ENCODE measurements at places on chromosomes 11 and 22.

- no peak for DNase-seq
Measured at GRCh38 chr22:42173183-42173926, 42.7 kb upstream of the CYP2D6 start.

- DNase-seq, result no peak
Measured at GRCh38 chr11:6633422-6634408, 14.5 kb upstream of the TPP1 start.

- no peak for DNase-seq
Measured at GRCh38 chr11:19239039-19239438, 1.7 kb downstream of the E2F8 start.

GRCh38 chr11:121595717-121596161, 143.0 kb upstream of the SORL1-AS1 start:
- no peak for DNase-seq

DNA sequence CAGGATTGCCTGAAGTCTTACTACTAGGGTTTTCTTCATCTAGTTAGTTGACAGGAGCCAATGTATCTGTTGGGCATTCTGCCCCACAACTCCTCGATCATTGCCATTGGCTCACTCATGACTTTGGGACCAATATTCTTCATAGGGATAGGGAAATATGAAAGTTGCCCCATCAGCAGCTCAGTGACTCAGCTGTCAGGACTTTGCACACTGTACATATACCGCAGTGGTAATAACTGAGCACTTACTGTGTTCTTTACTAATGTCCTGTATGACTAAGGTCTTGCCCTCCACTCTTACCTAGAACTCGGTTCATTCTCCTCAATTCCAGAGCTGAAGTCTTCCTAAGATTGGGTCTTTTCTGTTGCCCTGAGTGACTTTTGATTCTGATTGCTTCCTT, 46.8 kb upstream of the PGR start:
- no peak for DNase-seq

DNA sequence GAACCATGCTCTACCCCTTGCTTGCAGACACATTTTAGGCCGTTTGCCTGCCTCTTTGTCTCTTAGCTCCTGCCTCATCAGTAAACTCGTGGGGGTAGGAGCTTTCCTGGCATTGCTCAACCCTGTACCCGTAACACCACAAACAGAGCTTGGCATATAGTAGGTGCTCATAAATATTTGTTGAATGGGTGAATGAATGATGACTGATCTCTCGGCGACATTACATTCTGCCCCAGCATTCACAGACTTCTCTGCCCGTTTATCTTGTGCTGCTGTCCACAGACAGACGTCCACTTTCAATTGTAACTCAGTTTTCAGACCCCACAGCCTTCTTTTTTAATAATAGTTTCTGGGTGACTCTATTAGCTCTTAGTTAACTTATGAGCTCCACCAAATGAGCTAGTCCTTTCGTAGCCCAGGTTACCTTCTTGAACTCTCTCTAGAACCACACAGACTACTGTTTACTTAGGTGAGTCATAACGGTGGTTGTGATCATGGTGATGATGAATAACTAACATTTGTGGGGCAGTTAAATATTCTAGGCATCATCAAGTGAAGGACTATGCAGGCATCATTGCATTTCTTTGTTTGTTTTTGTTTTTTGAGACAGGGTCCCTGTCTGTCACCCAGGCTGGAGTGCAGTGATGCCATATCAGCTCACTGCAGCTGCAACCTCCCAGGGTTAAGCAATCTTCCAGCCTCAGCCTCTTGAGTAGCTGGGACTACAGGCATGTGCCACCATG, 188.4 kb downstream of the ADAMTS15 start:
- DNase-seq, result no peak

- no peak for DNase-seq
Measured at GRCh38 chr22:33952776-33953175, 32.5 kb upstream of the LARGE1 start.

DNA sequence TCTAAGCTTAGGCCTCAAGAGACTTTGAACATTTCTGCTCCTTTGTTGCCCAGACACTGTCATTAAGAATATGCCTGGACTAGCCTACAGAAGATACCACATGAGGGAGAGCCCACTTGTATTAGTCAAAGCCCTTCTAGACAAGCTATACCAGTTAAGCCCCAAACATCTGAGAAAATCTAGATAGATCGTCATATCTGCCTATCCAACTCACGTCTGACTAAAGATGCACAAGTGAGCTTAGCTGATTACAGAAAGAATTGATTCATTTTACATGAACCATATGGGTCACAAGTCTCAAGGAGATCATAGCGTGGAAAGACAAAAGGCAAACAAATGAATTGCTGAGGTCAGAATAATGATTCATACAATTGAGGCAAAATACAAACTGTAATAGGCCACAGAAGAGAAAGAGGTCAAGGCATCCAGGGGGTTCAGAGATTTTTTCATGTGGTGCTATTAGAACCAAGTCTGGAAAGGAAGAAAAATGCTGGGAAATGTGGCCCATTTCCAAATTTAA, 1155.5 kb upstream of the TENM4 start:
- DNase-seq, result no peak

- no peak for DNase-seq
Measured at GRCh38 chr22:17397756-17398547, 28.7 kb downstream of the CECR2 start.

DNA sequence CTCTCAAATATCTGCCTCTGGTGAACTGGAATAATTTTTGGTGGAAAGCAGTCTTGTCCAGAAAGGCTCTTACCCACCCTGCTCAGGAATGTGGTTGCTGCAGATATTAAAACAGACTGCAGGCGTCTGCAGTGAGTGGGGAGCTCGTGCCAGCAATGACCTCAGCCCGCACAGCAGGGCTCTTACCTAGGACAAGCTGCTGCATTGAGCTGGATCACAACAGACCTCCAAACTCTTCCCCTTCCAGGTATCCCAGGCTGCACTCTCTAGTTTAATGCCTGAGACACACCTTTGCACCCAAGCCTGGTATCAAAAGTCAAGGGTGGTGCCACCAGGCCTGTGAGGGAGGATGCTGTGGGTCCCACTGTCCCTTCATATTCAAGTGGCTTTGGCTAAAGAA, 69.7 kb upstream of the CDON start:
- DNase-seq, result no peak

DNA sequence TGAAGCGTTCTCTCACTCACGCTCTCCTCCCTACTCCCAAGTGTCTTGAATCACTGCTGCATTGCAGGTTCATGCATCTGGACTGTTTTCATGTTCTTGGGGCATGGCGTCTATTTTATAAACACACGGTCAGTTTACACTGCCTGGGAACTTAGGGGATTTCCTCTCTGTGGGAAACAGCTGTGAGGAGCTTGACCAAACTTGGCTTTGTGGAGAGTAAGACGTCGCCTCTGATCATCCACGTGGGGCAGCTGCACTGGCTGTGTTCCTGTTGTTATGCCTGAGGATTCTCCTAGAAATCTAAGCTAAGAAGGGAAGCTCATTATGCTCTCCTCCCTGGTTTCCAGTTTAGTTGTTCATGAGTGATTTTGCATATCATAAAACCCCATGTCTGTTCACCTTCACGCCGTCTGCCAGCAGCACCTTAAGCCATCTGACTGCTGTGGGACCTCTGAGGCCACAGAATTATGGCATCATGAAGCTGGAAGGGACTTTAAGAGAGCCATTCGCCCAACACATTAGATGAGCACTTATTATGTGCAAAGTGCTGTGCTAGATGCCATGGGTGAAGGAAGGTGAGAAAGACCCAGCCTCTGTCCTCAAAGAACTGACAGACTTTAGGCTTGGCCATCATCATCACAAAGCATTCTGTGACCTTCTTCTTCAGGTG, 38.8 kb upstream of the POU2AF1 start:
- no peak for DNase-seq

DNA sequence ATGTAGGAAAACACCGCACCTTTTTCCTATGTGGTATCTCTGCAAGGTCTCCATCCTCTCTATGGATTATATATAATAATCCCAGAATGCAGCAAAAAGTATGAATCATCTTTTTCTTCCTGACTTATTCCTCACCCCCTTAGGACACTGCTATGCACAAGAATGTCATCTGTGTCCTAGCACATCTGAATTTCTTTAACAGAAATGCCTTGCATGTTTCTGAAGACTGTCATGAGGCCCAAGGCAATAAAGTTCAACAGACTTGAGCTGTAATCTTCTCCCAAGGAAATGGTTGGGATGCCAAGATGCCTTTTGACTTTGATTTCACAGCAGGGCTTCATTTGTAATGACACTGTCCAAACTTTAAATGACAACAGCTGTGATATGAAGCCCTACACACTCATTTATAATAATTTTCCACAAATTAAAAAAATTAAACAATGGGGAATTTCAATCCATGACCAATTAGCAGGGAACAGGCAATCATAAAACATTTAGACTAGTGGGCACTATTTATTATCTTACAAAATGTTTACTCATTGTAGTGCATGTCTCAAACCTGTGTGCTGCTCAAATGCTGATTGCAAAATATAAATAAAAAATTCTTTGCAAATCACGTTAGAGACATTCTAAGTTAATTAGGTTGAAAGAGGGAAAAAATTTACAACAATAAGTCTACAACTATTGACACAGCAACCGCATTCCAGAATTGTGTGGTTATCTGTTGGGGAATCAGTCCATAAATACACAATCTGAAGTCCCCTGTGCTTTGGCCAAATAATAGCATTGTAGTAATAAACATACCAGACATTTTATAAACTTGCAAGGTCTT, 242.3 kb downstream of the SWAP70 start:
- DNase-seq, result no peak

GRCh38 chr22:50170453-50171318, at the start of gene PANX2:
Gene PANX2 (plus strand): TSS chr22:50170731. CDS start chr22:50170731, 0 bp downstream.
- DNase-seq, result no peak

- DNase-seq, result no peak
Measured at GRCh38 chr22:44926124-44926475, 83.7 kb downstream of the PHF21B start.

- no peak for DNase-seq
Measured at GRCh38 chr11:3613998-3614741, 27.6 kb downstream of the ART5 start.

- DNase-seq, result no peak
Measured at GRCh38 chr11:76740772-76741171, 42.4 kb upstream of the TSKU start.

GRCh38 chr22:40021401-40022000, 26.7 kb downstream of the FAM83F start:
- no peak for DNase-seq

DNA sequence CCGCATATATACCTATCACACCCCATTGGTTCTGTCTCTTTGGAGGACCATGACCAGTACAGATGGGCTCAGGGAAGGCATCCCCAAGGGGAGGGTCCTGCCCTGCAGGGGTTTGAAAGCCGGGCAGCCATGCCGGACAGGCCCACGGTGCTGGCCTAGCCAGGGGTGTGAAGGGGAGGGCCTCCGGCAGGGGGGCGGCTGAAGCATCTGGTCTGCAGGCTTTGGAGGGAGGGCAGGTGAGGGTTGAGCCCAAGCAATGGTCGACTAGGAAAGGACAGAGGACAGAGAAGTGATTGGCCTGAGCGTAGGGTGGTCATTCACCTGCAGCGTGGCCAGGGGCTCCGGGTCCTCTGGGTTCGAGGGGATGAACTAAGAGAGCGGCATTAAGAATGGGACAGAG, 11.2 kb upstream of the CTSD start:
- DNase-seq, result no peak

DNA sequence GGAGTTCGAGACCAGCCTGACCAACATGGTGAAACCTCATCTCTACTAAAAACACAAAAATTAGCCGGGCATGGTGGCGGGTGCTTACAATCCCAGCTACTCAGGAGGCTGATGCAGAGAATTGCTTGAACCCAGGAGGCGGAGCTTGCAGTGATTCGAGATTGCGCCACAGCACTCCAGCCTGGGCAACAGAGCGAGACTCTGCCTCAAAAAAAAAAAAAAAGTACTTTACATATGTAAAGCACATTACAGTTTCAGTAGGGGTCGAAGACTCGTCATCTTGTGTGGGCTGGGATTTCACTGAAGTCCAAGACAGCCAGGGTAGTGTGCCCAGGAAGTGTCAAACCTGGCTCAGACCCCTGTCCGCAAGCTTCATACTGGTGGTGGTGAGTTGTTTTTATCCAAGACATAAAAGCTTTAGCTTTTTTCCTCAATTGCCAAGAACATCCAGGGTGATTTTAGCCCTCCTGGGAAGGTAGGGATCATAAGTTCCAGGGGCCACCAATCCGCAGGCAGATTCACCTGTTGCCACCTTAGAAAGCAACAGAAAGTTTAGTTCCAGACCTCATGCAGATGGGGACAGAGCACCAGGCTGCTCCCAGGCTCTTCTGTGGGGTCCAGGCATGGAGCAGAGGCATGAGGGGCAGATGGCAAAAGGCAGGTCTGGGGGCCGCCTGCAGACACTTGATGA, 21.6 kb upstream of the ADORA2A start:
- no peak for DNase-seq

DNA sequence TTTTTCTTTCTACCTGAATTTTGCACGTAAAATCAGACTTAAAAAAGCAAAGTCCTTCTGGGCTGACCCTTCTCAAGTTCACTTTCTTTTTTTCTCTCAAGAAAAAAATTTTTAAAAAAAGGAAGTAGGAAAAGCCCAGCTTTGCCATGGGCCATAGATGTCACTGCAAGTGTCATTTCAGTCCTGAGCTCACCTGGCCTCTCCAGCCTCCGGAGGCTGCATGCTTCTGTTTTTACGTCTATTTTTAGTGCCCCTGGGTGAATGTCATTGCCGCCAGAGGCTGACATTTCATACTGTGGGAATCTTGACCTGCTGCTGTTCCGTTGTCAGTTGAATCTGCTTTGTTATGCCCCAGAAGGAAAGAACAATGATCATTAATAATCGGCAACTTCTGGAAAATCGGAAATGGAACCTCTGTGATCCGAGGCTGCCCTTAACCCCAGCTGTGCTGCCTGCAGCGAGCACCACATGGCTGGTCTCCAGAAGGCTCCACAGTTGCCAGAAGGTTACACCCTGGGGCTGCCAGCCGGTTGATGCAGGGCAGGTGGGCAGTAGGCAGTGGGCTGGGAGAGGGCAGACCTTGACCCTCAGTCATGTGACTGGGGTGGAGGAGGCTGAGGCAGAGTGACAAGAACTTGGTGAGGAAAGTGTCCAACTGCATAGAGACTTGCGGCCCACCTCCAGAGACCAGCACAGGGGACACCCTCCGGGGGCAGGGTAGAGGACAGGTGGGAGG, 16.7 kb upstream of the MYEOV start:
- DNase-seq, result no peak

GRCh38 chr11:118596224-118597146, 10.9 kb upstream of the PHLDB1 start:
- DNase-seq, result no peak

GRCh38 chr22:35688913-35689675, 28.6 kb upstream of the APOL5 start:
- no peak for DNase-seq

GRCh38 chr11:72609476-72609875, 64.7 kb downstream of the PDE2A start:
- DNase-seq, result no peak

DNA sequence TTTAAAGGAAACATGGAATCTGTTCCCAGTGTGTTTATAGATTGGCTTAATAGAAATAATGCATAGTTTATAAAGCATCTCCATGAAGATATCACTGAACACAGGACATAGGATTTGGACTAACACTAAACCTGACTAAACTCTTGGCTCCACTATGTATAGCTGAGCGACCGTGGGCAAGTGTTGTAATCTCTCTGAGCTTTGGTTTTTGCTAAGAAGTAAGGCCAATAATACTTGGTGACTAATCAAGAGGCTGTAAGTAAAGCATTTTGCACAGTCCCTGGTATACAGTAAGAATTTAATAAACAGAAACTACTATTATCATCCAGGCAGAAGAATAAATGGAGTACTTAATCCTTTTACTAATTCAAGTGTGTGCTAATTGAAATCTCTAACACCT, 125.5 kb upstream of the MTMR2 start:
- no peak for DNase-seq

- no peak for DNase-seq
Measured at GRCh38 chr11:87193756-87194470, 156.2 kb downstream of the TMEM135 start.

GRCh38 chr11:25886036-25886435, 445.9 kb upstream of the ANO3 start:
- DNase-seq, result no peak
